ENCODE measurements at places on chromosomes 7 and 10.

DNA sequence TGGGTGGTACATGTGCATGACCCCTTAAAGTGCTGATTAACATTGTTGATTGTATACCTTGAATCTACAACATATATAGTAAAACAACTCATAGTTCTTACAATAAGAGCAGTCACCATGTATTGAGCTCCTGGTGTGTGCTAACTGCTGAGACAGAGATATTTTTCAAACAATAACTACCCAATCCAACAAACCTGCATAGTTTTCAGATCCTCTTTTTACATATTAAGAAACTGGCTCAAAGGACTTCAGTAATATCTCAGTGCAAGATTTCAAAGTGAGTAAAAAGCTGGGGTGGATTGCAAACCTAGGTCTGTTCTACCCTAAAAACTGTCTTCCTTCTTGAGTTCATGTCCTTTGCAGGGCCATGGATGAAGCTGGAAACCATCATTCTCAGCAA, 272.2 kb downstream of the SNX13 start:
- no peak for DNase-seq

- DNase-seq, result peak; percentile 45
Measured at GRCh38 chr7:22660732-22661131, 66.3 kb upstream of the IL6 start.

- DNase-seq, result no peak
Measured at GRCh38 chr10:104142081-104142480, 20.1 kb downstream of the SFR1 start.

- no peak for DNase-seq
Measured at GRCh38 chr7:36911788-36912187, 187.5 kb upstream of the AOAH start.

GRCh38 chr7:144513334-144513733, 109.8 kb upstream of the NOBOX start:
- no peak for DNase-seq

DNA sequence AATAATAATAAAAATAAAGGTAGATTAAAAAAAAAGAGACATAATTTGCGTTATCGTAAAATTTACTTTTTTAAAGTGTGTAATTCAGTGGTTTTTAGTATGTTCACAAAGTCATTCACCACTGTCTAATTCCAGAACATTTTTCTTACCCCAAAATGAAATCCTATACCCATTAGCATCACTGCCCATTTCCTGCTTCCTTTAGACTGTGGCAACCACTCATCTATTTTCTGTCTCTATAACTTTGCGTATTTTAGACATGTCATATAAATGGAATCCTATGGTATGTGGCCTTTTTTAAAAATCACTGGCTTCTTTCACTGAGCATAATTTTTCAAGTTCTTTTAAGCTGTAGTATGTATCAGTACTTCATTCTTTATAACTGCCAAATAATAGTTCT, 53.6 kb downstream of the KAT6B start:
- no peak for DNase-seq

- peak; percentile 67 for DNase-seq
Measured at GRCh38 chr7:31373337-31374289, 33.1 kb upstream of the NEUROD6 start.

GRCh38 chr7:24660546-24660945, 87.3 kb downstream of the PALS2 start:
- no peak for DNase-seq

DNA sequence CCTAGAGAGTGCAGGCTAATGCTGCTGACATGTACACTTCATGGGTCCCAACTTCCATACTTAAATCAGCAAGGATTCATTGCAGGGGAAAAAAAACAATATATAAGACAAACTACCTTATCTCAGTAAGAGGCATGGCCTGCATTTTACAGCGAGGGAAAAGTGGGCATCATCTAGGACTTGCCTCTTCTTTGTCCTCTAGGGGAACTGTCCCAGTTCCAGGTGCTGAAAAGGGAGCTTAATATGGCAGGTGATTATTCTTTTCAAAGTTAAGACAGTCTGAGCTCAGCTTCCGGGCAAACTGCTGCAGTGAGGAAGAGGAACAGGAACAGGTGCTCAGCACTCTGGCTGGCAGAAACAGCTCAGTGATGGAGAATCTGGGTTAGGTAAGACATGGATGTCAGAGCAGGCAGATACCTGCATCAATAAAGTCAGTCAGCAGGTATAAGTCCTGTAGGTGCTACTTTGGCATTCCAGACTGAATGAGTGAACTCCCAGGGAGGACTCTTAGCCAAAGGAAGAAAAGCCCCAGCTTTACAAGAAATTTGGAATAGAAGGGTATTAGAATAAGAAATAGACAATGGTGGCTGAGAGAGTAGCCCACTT, 147.2 kb downstream of the TMEM178B start:
- no peak for DNase-seq

- no peak for DNase-seq
Measured at GRCh38 chr10:119098576-119098975, 5.3 kb upstream of the DENND10 start.

DNA sequence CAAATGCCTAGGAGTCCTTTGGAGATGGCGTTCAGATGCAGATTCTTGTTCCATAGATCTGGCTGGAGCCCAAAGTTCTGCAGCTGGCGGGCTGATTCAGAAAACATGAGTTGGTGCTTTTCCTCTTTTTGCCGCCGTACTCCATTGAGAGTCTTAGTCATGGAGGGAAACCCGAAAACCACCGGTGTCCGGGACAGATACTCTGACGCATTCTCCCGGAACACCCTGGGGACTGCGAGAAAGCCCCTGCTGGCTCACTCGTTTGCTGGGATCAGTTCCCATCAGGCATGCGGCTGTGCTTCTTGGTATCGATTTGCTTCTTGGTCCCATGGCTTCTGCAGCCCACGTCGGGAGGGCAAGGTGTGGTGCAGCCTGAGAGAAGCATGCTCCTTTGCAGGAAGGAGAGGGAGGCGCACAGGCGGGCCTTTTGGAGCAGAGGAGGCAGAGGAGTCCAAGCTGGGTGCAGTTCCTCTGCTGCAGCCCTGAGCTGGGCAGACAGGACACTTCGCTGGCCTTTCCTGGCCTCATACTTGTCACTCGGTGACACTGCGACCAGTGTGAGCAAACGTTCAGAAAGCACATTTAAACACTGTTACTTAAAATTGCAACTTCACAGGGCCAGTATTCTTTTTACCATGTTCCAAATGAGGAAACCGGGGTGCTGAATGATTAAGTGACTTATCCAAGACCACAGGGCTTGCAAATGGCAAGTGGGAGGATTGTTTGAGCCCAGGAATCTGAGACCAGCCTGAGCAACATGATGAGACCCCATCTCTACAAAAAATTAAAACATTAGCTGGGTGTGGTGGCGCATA, 30.6 kb upstream of the PFKFB3 start:
- DNase-seq, result no peak

DNA sequence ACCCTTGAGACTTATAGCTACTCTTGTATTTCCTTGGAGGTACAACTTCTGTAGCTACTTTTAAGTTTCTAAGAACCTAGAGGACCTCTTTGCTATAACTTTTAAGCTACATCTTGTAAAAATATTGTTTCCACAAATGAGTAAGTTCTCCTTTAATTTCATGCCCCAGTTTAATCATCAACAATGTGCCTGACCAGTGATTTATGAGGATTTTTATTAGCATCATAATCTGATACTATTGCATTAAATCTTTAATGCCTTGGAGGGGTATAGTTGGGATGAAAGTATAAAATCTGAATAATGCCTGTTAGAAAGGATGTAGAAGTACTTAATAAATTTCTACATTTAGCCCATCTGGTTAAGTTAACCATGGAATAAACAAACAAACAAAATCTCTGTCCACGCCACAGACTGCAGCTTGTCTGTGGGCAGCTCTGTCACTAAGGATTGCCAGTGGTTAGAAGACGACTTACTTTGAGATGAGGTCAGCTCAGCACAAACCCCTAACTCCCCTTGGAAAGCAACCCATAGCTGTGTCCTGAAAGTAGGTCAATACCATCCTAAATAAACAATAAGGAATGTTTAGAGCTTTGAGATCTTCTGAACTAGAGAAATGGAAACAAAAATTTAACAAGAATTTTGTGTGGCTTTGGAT, 18.3 kb downstream of the UBE2D1 start:
- DNase-seq, result no peak

DNA sequence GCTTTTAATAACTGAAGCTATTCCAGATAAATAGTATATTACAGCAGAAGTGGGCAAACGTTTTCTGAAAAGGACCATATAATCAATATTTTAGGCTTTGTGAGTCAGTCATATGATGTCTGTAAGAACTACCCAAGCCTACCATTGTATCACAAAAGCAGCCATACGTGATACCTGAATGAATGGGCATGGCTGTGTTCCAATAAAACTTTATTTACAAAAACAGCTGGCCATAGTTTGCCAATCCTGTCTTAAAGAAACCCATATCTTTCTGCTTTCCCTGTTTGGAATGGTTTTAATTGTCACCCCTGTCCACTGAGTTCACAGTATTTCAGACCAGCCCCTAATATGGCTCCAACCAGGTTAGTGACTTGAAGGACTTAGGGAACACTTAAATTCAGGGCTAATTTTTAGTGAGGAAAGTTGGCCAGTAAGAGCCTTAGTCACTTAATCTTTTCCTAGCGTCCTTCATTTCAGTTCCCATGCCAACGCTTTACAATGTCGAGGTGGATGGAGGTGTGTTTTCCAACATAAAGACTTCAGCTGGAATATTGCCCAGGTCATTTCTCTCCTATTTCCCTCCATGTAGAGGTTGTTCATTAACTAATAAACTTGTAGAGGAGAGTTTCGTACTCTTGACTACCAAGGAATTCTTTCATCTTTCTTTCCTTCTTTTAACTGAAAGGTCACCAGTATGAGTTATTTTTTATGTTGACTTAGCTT, 184.5 kb downstream of the TRIL start:
- DNase-seq, result no peak

DNA sequence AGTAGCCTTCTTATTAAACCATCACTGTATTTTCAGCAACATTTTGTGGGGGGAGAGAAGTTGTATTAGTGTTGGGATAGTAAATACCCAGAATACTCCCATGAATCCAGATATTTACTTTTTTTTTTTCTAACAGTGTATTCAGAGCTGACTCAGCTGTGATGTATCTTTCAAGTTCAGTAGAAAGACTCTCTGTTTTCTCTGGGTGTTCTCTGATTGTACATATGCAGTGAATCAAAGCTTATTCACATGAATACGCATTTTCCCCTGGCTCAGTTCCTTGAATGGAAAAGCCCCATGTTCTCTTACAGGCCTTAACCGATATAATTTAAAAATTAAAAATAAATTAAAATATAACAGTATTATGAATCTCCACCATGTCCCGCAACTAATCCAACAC, 1.3 kb downstream of the TFPI2 start:
- DNase-seq, result no peak

DNA sequence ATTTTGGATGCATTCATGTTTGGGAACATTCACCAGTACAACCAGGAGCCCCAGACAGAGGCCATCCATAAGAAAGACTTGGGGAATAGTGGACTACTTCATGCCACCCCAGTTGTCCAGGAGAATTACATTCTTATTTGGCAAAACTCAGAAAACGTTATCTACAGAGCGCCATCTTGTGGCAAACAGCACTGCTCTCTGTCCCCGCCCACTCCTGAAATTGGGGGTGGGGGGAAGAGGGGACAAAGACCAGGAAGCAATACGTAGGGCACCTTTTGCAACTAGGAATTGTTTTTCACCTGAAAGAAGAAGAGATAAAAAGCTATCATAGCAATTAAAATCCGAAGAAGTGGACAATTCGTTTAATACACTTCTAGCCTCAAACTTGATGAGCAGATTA, 134.6 kb upstream of the MGMT start:
- DNase-seq, result peak; percentile 58

- DNase-seq, result no peak
Measured at GRCh38 chr7:155861480-155861868, 49.2 kb upstream of the SHH start.

DNA sequence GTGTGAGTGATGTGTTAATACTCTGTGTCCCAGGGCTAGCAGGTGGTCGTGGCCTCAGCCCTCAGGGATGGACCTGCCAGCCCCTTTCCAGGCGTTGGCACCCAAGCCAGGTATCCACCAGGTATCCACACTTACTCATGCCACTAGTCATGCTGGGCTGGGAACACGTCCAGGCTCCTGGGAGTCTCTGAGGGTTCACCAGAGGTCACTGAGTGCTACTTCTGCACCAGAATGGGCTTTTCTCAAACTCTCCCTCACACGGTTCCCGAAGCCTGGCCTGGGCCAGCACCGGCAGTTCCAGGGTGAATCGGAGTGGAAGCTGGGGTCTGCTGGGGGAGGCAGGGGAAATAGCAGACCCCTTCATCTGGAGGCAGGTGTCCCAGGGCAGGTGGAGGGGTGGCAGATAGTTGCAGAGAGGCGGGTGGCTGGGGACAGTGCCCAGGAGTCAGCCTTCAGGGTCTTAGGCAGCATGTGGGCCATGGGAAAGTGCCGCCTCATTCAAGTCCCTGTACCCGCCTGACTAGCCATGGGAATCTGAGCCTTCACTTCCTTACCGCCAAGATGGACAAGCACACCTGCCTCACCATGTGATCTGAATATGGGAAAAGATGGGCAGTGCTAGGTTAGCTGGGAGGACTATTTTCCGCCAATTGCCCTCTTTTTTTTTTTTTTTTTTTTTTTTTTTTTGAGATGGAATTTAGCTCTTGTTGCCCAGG, 95.5 kb upstream of the GTF2I start:
- no peak for DNase-seq

- DNase-seq, result no peak
Measured at GRCh38 chr7:131326576-131326975, 1.1 kb upstream of the MKLN1 start.

DNA sequence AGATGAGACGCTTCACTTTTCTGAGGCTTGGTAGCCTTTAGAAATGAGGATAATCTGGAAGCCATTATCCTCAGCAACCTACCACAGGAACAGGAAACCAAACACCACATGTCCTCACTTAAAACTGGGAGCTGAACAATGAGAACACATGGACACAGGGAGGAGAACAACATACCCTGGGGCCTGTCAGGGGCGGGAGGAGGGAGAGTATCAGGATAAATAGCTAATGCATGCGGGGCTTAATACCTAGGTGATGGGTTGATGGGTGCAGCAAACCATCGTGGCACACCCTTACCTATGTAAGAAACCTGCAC, 48.9 kb downstream of the LRGUK start:
- DNase-seq, result no peak

GRCh38 chr7:151630851-151631569, 111.3 kb upstream of the RHEB start:
- DNase-seq, result no peak

All from iPS DF 6.9 (cell line).